Gastrocnemius medialis (tissue), 4 donors: ENCODE measurements at places on chromosomes 16 and 17. TPM values are rescaled to one million over a fixed set of nuclear protein-coding genes. Genes with fewer than 3 reads are reported as not detected.

GRCh38 chr16:6611535-6611934 is 721.1 kb upstream of the RBFOX1 start:
- DNase-seq = no peak
- H3K27me3 ChIP-seq = no peaks in the 10 kb centered on the region
- no peaks in the 10 kb centered on the region for H3K36me3 ChIP-seq
- H3K4me3 ChIP-seq = no peak overlapping the region
- H3K27ac ChIP-seq = no peak overlapping the region
- H3K4me1 ChIP-seq = no peaks in the 10 kb centered on the region

DNA sequence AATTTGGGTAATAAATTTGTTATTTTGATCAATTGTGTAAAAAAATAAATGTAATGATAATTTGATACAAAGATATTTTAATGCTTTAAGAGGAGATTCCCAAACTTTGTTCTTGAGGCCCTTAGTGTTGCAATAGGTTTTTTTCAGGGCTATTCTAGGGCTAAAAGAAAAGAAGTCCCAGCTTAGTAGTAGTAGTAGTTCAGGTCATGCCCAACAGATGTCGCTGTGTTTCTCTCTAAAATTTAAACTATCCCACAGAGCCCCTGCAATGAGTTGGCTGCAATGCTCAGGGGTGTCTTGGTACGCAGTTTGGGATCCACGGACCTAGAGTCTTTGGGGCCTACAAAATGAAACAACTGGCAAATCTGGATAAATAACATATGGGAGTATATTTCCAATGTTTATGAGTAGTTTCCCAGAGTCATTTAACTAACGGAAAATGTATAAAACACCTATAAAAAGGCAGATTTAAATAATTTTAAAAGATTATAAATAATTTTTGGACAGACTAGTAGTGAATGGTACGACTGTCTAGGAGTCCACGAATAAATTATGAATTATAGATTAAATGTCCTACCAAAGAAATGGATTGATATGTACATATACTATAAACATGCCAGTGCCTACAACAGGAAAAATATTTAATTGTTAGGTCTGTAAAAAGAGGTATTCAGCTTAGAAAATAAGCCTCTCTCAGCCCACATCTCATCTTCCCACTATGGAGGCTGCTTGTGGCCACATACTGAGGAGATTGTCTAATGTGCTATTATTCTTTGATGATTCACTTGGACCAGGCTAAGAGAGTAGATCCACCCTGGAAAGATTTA is 228.5 kb upstream of the PMFBP1 start:
- no peaks in the 10 kb centered on the region for H3K27me3 ChIP-seq
- H3K4me1 ChIP-seq = no peaks in the 10 kb centered on the region
- H3K27ac ChIP-seq = no peak overlapping the region

- no peak overlapping the region for H3K27ac ChIP-seq
- H3K4me1 ChIP-seq = no peaks in the 10 kb centered on the region
- DNase-seq = no peak
- H3K36me3 ChIP-seq = no peaks in the 10 kb centered on the region
- H3K4me3 ChIP-seq = no peak overlapping the region
Measured at GRCh38 chr17:34730816-34731215, 151.4 kb downstream of the TMEM132E start.

- no peak overlapping the region for H3K27ac ChIP-seq
- H3K4me1 ChIP-seq = no peaks in the 10 kb centered on the region
- H3K27me3 ChIP-seq = peaks cover 7% of the 10 kb centered on the region
- no peaks in the 10 kb centered on the region for H3K36me3 ChIP-seq
- H3K4me3 ChIP-seq = no peak overlapping the region
Measured at GRCh38 chr17:7739746-7740145, 22.2 kb downstream of the DNAH2 start.

DNA sequence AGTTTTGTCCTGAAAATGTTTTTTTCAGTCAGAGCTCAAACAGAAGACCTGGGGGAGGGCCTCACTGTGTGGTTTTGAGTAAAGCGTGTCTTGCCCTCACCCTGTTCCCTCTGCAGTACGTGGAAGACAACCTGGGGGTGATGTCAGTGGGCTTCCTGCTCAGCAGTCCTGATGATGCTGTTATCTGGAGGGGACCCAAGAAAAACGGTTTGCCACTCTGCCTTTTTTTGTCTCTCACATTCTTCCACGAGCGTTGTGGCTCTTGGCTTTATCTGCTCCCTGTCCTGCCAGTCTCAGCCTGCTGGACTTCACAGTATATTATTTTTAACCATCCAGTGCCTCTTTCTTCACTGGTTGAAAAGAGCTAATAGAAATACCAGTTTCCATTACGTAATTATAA is 12.9 kb downstream of the NUBP1 start:
- no peak overlapping the region for H3K4me3 ChIP-seq
- no peak overlapping the region for H3K27ac ChIP-seq
- H3K27me3 ChIP-seq = no peaks in the 10 kb centered on the region
- H3K4me1 ChIP-seq = no peaks in the 10 kb centered on the region

DNA sequence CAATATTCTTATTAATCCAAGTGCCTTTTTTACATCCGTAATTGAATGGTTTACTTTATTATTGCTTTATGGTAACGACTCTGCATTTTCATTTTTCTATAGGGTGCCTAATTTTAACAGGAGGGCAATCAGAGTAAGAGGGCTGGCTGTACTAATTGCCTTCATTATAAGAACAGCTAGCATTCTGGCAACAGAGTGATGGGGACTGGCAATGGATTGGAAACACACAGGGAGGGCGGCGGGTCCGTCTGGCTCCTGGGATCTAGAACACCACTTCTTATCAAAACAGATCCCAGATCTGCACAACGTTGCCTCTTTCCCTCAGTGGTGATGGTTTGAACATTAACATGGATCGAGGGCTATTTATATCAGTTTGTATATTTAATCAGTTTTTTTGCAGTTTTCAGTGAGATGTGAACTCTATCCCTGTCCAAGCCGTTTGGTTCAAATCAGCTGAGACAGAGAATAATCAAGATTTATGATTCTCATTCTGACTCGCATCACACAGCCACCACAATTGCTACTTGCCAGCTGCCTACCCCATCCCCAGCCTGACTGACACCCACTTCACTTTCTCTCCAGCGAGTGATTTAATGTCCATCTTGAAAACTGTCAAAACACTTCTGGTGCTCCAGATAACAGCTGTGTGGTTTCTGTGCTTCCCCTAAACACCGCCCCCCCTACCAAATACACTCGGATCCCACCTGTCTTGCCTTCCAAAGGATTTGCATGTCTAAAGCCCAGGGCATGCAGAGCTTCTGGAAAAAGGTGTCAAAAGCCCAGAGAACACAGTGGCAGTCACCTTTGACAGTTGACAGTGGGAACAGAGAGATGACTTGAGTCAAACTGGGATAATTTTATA is 327.9 kb downstream of the HS3ST4 start:
- DNase-seq = no peak
- no peaks in the 10 kb centered on the region for H3K36me3 ChIP-seq
- H3K4me3 ChIP-seq = no peak overlapping the region
- H3K27ac ChIP-seq = no peak overlapping the region
- no peaks in the 10 kb centered on the region for H3K27me3 ChIP-seq

DNA sequence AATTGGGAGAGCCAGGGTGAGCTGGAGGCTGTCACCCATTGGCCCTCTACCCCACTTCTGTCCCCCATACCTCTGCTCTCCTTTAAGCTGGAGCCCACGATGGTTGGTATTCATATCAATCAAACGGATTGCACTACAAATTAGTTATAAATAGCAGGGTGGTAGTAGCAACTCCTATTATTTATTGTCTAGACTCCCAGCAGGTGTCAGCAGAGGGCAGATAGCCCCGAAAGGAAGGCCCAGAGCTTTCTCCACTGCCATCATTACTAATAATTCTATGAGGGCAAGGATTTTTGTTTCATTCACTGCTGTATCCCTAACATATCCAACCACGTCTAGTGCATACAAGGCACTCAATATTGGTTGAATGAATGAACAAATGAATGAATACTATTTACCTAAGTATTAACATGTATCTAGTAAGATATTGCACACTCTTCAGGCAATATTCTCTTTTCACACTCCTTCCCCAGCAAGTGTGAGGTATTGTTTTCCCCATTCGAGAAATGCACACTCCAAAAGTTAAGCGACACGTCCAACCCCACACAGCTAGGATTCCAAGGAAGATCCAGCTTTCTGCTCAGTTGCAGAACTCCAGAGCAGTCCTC is 6.3 kb downstream of the C17orf50 start:
- no peak overlapping the region for H3K4me3 ChIP-seq
- peaks cover 5% of the 10 kb centered on the region for H3K4me1 ChIP-seq
- H3K27me3 ChIP-seq = no peaks in the 10 kb centered on the region
- no peaks in the 10 kb centered on the region for H3K36me3 ChIP-seq
- H3K27ac ChIP-seq = no peak overlapping the region

GRCh38 chr17:58755269-58755576 is 431 bp upstream of the PPM1E start:
- H3K27ac ChIP-seq = no peak overlapping the region
- no peaks in the 10 kb centered on the region for H3K4me1 ChIP-seq
- DNase-seq = no peak

The PIK3R6 gene
- not detected for total RNA-seq

The KRT36 gene
- not detected for total RNA-seq

The DPEP3 gene
- total RNA-seq = not detected

The UBE2Z gene
- total RNA-seq = 36.4 TPM
